ENCODE measurements at places on chromosomes 7 and 10.

- no peak for DNase-seq
These were observed 39.0 kb upstream of the EMX2 start for GRCh38 chr10:117503244-117504205.

- DNase-seq = no peak
These were observed 83.6 kb downstream of the AOAH start for GRCh38 chr7:36640682-36641081.

- DNase-seq = no peak
These were observed 1002.0 kb downstream of the REEP3 start for GRCh38 chr10:64523065-64523759.

DNA sequence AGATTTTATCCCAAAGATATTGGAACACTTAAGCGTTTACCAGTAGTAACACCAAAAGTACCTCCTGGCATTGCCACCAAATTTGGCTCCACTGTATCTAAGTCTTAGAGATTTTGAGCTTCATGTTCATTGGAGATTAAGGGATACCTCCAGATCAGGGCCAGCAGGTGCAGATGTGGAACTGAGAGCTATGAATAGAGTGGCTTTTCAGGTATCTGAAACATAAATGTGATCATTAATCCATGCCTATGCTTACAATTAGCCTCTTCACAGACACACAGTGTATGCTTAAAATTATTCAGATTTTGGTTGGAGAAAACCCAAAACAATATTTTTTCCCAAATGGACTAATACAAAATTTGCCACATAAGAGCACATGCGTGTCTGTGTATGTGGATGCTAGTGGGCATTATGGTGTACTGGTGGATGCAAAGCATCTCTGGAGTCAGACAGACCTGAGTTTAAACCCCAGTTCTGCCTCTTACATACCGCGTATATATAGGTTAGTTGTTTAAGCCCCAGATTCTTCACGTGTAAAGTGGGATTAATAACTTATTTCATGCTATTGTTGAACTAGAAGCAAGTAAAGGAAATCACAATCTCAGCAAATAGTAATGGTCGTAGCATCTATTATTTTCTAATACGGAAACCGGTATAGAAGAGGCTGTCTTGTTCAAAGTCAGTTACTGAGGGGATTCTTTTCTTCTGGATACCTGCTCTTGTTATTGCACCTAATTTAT lies 6.8 kb upstream of the LRRC4 start:
- no peak for DNase-seq

GRCh38 chr10:77591238-77591880 lies 46.2 kb downstream of the KCNMA1 start:
- DNase-seq = no peak

- DNase-seq = no peak
These were observed 7.5 kb downstream of the KCP start for GRCh38 chr7:128902761-128903585.

- DNase-seq = no peak
These were observed 8.6 kb upstream of the CRYGN start for GRCh38 chr7:151448261-151449252.

DNA sequence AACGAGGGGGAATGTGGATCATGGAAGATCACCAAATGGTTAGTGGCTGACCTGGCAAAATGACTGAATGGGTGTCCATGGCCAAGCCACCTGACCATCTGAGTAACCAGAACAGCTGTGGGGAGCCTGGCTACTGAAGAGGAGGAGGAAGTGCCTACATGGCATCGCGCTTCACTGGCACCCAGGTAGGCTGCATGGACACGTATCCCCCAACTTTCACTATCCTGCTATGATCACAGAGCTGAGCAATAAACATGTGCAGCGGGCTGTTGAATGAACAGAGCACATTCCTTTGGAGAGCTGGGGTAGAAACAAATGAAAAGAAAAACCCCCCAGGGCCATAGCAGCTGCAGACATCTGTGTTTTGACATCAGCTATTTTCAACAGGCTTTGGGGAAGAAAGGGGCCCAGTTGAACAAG lies 6.5 kb downstream of the AKR1B1 start:
- DNase-seq = no peak
